ENCODE measurements at places on chromosomes 6 and 20.

DNA sequence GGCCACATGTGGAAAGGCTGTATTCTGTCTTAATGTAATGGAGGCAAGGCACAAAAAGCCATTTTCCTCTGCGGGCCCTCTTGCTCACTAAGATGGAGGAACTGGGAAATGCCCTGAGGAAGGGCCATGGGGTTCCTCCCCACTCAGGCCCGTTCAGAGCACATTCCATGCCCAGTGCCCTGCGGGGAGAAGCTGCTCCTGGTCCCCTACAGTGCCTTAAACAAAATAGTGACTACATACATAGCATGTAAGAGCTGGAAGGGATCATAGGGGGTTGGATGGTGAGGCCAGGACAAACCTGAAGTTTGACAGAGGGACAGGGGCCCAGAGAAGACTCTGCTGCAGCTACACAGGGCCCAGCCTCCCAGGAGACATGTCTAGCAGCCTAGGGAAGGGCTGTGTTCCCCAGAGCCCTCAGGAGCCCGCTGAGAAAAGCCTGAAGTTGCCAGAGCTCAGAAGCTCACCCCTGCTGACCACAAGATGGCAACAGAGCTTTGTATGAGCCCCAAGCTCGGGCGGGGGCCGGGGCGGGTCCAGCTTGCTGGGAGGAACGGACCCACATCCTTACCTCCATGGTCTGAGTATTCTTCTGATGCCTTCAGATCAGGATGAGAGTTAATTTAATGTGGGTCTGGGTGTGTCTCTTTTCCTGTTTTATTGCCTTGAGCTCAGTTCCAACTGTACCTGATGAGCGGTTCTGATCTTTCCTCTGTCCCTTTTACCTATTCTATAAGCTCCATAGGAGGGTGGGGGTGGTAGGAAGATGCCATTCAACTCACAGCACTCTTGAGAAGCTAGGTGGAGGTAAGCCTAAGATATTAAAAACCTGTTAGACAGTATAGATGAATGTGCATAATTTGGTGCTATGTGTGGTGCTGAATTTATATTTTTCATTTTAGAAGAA is 242.9 kb downstream of the CDC5L start:
- DNase-seq, result peak; percentile 37

GRCh38 chr20:8587810-8588209 is 455.7 kb downstream of the PLCB1 start:
- DNase-seq, result no peak

DNA sequence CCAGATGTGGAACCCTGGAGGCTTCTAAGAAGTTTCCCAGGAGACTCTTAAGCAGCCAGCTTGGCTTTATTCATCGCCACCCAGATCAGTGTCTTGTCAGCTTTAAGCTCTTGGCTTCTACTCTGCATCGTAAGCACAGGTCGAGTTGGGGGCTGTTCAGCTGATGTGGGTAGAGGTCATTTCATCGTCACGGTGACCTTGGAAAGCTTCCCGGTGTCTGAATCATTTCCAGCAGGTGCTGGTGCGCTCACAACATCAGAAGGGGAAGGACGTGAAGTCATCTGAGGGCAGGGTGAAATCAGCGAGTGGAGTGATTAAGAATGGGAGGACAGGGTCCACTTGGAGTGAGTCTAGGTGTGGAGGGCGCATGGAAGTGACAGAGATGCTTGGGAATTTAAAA is 112.6 kb downstream of the SASH1 start:
- no peak for DNase-seq

- DNase-seq, result no peak
These were observed 11.8 kb downstream of the CPNE5 start for GRCh38 chr6:36827261-36828079.

DNA sequence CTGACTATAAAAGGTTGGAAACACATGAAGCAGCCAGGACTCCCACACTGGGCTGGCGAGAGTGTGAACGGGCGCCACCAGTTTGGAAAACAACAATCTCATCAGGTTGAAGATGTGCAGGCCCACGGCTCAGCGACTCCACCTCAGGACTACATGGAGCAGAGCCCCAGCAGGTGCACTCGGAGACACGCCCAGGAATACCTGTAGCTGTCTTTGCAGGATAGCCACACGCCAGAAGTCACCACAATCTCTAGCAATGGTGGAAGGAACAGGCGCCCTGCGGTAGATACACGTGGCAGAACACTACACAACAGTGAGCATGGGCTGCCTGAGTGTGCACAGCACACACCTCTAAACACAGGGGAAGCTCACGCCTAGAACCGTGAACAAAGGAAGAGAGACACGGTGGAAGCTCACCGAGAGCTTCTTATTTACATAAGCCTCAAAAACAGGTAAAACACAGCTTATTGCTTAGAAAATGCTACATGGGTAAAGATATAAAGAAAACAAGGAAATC is 28.7 kb upstream of the RPS6KA2 start:
- DNase-seq, result no peak

DNA sequence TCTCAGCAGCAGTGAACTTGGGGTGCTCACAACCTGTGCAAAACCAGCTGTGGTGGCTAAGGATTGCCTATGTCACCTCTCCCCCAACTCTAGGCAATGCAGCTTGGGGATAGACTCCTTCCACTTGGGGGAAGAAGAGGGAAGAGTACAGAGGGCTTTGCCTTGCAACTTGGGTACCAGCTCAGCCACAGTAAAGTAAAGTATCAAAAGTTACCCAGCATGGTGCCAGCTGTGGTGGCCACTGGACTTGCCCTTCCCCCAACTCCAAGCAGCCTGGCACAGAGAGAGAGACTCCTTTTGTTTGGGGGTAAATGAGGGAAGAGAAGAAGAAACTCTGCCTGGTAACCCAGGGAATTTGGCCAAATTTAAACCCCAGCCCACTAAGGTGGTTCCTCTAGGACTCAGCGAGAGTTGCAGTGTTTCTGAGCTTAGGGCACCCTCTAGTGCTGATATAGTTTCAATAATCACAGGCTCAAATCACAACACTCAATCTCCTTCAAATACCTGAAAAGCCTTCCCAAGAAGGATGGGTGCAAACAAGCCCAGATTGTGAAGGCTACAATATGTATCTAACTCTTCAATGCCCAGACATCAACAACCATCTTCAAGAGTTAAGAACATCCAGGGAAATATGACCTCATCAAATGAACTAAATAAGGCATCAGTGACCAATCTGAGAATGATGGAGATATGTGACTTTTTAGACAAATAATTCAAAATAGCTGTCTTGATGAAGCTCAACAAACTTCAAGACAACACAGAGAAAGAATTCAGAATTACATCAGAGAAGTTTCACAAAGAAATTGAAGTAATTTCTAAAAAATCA is 7.6 kb upstream of the DEFB129 start:
- DNase-seq, result peak; percentile 12

GRCh38 chr6:167574431-167575151 is 249.7 kb downstream of the TTLL2 start:
- no peak for DNase-seq

DNA sequence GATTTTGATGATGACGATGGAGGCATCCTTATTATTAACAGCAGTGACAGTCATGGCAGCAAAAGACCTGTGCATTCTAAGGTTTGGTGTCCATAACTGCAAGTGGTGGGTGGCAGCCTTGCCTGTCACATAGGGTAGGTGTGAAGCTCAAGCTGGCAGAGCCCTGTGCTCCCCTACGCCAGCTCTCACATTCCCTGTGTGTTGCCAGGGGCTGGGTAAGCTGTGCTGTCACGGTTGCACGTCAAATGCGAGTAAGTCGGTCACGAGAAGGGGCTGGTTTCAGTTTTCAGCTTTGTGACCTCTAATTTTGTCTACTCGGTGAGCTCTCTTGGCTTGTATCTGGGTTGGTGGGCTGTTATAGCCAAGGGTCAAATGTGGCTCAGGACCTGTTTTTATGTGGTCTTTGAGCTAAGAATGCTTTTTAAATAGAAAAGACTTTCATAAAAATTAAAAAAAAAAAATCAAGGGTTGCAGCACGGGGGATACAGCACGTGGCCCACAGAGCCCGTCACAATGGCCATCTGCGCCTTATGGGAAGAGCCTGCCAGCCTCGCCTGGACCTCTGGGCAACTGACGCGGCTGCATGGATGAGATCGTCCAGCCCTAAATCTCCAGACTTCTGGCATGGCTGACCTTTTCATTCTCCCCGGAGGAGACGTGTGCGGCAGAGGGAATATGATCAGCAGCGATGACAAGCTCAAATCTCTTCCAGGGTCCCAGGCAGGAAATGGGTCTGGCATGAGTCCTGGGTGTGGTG is 148.5 kb downstream of the PHACTR3 start:
- no peak for DNase-seq

Measured in thyroid gland (tissue), 4 donors.